ENCODE measurements at places on chromosomes 7 and 10.
A peak's percentile ranks its signal among the peaks of the same experiment; 100 is the strongest.

GRCh38 chr7:46360811-46361210, 439.7 kb upstream of the IGFBP3 start:
- DNase-seq = no peak

DNA sequence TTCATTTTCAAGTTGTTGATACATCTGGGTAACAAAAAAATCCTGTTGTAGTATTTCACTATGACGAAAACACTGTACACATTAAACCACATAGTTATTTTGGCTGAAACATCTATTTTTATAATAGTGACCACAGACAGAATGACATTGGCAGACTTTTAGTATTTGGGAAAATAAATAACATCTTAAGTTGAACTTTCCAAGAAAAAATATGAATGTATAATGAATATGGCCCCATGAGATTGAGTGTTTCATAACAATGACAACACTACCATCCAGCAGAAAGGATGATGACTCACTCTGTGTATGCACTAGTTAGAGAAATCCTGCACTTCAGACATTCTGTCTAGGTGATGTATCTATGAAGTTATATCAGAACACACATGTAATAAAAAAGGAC, 118.1 kb downstream of the SEMA3D start:
- peak; percentile 22 for DNase-seq

GRCh38 chr7:151767557-151767956, 109.4 kb downstream of the PRKAG2 start:
- DNase-seq = no peak

DNA sequence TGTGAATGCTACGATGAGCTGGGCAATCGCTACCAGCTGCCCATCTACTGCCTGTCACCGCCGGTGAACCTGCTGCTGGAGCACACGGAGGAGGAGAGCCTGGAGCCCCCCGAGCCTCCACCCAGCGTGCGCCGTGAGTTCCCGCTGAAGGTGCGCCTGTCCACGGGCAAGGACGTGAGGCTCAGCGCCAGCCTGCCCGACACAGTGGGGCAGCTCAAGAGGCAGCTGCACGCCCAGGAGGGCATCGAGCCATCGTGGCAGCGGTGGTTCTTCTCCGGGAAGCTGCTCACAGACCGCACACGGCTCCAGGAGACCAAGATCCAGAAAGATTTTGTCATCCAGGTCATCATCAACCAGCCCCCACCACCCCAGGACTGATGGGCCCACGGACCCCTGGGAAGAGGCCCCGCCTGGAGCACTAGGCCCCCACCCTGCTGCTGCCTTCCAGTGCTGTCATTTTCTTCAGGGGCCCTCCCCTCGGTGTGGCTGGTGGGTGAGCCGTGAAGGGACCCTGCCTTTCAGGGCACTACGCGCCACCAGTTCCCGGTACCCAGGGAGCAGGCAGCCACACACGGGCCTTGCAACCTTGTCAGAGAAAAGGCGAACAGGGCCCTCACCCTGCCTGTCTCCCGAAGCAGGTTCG, 2.3 kb upstream of the ANKRD2 start:
- DNase-seq = no peak

- no peak for DNase-seq
Observed at GRCh38 chr7:100093054-100093453, 4.3 kb downstream of the COPS6 start.

DNA sequence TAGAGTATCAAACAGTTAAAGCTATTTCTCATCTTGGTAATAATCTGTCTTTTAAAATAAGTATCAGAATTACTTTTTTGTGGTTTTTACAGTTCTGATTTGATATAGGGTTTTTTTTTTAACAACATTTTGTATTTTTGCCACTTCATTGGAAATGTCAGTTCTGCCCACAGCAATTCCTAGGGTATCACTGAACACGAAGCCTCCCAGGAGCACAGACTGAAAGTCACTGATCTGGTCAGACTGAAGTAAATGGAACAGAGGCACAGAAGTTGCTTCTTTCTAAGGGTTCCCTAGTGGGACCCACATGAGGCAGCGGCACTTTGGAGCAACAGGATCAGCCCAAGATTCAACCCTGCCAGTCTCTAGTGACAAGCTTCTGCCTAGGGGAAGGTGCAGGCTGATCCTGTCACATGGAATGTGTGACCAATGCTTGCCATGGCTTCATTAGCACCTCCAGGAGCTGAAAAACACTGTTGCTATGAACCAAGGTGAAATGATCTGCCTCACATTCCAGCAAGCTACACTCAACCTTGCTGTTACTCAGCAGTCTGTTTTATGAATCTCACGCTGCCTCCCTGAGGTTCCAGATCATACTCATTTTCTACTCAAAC, 273.4 kb upstream of the CSTF2T start:
- DNase-seq = no peak

DNA sequence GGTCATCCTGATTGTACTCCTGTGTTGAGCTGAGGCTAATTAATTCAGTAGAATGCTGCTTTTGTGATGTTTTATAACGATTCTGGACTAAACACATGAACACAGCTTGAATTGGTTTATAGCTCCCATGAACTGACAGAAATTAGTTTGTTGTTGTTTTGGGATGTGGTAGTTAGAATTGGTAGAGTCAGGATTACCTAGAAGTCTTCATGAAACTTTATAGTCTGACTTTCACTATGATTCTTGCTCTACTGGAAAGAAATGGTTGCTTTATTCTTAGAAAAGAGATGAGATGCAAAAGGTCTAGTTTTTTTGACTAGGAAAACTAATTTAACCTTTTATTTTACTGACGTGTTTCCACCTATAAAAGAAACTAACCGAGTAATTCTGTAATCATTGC, 23.4 kb upstream of the TRUB1 start:
- DNase-seq = no peak

DNA sequence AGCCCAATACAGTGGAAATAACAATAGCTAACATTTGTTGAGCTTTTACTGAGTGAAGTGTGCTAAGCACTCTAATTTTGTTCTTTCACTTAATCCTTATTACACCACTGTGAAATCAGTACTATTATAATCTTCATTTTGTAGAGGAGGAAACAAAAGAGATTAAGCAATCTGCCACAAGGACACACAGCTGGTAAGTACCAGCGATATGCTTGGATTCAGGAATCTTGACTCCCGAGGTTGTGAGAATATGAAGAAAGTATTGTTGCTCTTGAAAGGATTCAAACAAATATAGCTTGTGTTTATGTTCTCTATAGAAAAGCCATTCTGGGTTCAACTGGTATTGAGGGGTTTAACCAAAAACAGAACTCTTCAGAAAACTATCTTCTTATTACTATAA, 93.7 kb upstream of the HECTD2 start:
- no peak for DNase-seq

DNA sequence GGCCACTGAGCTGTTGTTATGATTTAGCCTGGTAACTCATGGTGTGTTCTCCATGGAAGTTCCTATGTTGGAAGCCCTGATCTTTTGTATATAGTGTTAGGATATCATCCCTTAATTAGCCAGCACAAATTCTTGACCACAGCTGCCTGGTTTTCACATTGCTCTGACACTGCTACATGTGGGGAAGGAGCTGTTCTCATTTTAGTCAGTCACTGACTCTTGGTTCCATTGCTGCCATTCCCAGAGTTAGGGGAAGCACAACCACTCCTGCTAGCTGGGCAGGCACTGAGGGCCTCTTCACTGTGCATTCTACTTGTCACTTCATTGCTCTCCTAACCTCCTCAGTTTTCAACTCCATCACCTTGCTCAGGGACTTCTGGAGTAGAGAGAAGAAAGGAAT, 98.4 kb upstream of the GJD4 start:
- DNase-seq = no peak

GRCh38 chr10:78567680-78568455, 500.9 kb upstream of the ZMIZ1 start:
- no peak for DNase-seq

DNA sequence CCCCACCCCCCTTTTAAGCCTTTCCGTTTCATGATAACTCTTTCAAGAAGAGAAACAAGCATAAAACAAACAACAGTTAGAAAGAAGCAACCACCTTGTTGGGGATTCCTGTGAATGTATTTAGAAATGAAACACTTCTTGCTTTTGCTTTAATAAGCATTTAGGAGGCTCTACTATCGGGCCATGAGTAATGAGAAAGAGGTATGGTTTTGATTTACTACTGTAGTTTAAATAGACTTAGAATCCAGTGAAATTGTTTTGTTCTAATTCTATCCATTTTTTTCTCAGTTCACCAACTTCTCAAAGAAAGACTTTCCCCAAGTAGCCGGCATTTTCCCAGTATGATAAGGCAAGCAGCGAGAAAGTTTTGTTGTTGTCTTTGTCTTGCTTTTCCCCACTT, 168.7 kb upstream of the HABP2 start:
- DNase-seq = no peak

GRCh38 chr10:114297136-114297705, 58.2 kb downstream of the VWA2 start:
- no peak for DNase-seq

- no peak for DNase-seq
Observed at GRCh38 chr10:101902820-101903145, 59.2 kb upstream of the KCNIP2 start.

GRCh38 chr10:110672580-110672919, 28.4 kb downstream of the RBM20 start:
- DNase-seq = no peak

DNA sequence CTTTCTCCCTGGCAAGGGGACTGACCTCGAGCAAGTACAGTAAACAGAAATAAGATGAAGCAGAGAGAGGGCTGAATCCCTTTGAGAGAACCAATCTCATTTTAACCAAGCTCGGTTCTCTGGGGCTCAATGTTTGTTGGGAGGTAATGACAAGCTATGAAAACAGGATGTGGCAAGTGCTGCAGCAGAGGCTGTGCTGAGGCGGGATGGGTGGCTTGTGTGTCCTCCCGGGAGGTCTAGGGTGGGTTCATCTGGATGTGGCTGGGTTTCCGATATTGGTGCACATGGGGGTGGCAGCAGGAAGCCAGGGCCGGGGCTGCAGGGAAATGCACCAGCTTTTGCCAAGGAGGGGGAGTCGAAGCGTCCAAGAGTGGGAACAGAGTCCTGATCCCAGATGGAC, 84.5 kb downstream of the AOAH start:
- no peak for DNase-seq

- no peak for DNase-seq
Observed at GRCh38 chr7:132160611-132161532, 415.4 kb downstream of the PLXNA4 start.

- DNase-seq = no peak
Observed at GRCh38 chr10:129244757-129245156, 222.3 kb upstream of the MGMT start.

DNA sequence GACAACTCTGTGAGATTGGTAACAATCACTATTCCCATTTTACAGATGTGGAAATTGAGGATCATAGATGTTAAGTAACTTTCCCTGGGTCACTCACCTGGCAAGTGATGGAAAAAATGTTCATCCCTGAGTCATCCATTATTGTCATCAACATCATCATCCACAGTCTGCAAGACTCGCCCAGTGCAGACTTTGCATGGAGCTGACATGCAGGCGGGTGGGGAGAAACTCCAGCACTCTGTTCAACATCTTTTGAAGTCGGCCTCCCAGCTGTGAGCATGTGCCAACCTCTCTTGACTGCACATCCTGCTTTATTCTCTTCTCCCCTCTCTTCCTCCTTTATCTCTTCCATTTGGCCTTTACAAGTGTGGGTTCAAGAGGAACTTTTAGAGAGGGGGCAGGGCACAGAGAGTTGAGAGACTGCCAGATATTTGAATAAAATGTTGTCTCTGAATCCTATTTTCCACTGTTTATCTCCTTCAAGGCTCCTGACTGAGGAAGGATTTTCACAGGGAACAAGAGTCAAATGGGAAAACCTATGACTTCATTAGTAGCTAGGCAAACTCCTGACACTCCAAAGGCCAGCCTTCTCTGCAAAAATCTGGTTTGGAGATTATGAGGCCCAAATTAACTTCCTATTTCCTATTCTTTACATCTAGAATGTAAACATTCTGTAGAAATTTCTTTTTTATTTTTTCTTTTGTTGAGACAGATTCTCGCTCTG, 283.7 kb upstream of the PODXL start:
- DNase-seq = no peak

DNA sequence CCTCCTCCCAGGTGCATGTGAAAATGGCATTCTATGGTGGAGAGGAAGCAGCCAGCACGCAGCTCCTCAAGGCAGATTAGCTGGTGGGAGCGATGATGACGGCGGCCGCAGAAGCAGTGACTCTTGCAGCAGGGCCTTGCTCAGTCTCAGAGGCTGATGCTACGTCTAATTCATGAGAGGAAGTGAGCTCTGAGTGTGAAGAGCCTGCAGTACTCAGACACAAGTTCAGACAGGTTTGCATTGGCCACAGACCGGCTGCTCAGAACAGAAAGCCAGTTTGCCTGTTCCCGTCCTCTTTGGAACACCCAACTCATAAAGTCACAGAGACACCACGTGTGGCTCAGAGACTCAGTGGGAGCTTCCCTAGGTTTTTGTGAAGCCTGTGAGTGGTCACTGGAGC, 136.5 kb downstream of the ADARB2 start:
- no peak for DNase-seq

- no peak for DNase-seq
Observed at GRCh38 chr7:36011588-36011965, 141.5 kb upstream of the EEPD1 start.

GRCh38 chr10:7410862-7411670, at the start of gene SFMBT2:
Gene SFMBT2, minus strand, starts transcription at chr10:7411034. Its CDS starts 29,136 bp downstream, at chr10:7381898.
- DNase-seq = no peak

DNA sequence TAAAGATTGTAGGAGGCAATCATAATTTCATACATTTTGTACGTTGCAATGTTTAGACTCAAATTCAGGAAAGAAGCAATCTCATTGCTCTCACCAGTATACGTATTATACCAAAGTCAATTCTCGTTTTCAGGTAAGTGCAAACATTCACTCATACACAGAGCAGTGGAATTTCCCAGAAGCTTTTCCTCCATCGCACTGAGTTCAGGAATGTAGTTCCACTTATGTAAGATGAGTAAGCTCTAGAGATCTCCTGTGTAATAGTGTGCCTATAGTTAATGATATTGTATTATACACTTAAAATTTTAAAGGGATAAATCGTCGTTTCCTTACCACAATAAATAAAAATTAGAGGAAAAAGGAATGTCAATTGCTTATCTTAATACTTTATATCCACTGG, 470.8 kb upstream of the KCND2 start:
- DNase-seq = no peak

GRCh38 chr7:150983893-150984368, 5.8 kb upstream of the KCNH2 start:
- DNase-seq = no peak

GRCh38 chr10:729213-729612, 39.7 kb upstream of the DIP2C start:
- DNase-seq = no peak

- no peak for DNase-seq
Observed at GRCh38 chr10:77494756-77495541, 142.7 kb downstream of the KCNMA1 start.

DNA sequence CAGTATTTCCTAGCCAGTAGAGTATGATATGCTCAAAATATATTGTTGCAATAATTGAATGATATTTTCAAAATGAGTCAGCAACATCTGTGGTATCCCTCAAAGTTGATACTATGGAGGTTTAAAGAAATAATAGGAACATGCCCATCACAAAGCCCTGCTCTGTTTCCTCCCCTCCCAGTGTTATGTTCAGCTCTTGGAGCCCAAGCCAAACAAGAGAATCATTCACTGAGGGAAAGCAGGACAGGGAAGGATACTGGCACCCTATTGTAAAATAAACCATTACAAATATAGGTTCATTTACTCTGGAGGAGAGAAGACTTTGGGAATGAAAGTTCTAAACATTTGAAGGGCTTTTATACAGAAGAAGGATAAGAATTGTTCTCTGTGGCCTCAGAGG, 37.6 kb downstream of the SORCS3 start:
- DNase-seq = no peak

- no peak for DNase-seq
Observed at GRCh38 chr7:5702876-5703571, 78.4 kb downstream of the RNF216 start.

- DNase-seq = no peak
Observed at GRCh38 chr7:70592171-70592570, 539.8 kb upstream of the GALNT17 start.

Measured in hindlimb muscle (tissue), 1 donor.